Left hindlimb (tissue), 1 donor: ENCODE measurements at places on chromosomes 4 and X.

GRCh38 chr4:34193451-34194154, 2050.7 kb downstream of the ARAP2 start:
- no peak for DNase-seq

GRCh38 chrX:105543283-105543682, 279.1 kb upstream of the NRK start:
- no peak for DNase-seq

DNA sequence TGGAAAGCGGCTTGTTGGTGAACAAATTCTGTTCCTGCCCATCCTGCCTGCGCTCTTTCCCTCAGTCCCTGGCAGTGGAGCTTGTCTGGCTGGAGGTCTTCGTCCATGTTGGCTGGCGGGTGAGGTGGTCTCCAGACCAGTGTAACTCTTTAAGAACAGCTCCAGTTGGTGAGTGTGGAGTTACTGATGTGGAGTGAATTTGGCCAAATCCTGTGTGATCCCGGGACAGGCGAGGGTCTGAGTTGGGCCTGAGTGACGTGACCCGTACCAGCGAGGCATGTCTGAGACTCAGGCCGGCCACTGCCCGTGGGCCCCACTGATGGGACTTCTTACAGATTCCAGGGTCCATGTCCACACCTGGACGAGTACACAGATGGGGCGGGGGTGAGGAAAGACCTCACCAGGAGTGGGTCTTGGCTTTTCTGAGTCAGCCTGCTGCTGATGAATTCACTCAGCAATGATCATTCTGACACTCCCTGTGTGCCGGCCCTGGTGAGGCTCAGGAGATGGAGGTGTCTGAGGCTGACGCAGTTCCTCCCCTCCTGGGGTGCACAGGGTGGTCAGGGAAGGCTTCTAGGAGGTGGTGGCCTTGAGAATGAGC, 45.5 kb downstream of the PSAPL1 start:
- DNase-seq = peak; percentile 20

DNA sequence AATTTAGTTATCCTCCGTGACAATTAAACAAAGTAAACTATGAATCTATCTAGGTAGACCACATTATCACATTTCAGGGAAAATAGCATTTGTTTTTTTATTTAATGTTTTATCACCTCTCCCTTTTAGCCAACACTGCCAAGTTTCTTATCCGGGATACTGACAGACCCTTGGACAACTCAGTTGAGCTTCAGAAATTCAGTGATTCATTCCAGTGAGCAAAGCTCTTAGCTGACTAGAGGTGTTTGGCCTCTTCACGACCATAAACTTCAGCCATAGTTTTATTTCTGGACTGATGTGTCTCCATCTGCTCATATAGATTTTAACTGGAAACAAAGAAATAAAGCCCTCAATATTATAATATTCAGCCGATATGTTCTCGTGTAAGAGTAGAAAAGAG, 15.2 kb downstream of the SLITRK2 start:
- DNase-seq = no peak

DNA sequence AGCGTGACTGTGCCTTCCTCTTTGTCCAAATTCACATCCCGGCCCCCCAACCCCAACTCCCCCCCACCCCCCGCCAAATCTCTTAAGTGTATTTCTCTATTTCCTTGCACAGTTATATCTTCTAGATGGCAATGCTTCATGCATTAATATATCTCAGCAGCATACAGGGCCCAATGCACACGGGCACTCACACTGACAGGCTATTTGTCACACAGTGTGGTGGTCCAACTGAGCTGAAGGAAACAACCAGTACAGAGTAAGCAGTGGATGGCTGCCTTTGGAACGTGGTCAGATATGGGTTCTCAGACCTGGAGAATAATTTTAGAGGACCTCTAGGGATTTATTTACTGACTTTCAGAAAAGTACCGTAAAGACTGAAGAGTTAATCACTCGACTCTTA, 681 bp downstream of the EXOC1 start:
- DNase-seq = peak; percentile 26

- no peak for DNase-seq
Measured at GRCh38 chr4:76738086-76738931, 159.6 kb downstream of the SOWAHB start.

DNA sequence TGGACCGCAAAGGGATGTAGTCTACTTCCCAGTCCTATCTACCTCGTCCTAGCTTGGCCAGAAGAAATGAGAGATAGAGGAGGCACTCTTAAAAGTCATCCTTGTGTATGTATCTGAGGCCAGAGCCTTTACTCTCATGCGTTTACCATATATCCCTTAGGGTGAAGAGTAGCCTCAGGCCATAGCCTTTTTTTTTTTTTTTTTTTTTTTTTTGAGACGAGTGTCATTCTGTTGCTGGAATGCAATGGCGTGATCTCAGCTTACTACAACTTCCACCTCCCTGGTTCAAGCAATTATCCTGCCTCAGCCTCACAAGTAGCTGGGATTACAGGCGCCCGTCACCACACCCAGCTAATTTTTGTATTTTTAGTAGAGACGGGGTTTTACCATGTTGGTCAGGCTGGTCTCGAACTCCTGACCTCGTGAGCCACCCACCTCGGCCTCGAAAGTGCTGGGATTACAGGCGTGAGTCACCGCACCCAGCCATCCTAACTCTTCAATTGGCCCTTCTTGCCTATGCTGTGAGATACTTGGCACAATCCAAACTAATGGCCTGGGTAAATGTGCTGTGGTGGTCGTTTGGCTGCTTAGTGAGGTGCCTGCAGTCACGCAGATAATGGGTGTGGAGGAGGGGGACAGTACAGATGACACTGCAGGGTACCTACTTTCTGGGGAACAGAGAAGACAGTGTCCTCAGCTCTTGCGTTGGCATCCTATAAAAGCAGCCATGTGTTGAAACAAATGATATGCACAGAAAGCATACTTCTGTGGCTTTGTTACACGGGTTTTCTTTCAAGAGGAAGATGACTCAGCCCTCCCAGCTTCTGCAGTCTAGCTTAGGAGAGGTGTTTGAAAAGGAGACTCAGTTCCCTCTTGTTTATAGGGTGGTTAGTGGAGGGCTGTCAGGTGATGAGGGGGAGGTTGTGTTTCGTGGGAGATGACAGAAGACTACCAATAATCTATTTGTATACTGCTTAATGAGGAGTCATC, 10.4 kb upstream of the DGAT2L6 start:
- no peak for DNase-seq

DNA sequence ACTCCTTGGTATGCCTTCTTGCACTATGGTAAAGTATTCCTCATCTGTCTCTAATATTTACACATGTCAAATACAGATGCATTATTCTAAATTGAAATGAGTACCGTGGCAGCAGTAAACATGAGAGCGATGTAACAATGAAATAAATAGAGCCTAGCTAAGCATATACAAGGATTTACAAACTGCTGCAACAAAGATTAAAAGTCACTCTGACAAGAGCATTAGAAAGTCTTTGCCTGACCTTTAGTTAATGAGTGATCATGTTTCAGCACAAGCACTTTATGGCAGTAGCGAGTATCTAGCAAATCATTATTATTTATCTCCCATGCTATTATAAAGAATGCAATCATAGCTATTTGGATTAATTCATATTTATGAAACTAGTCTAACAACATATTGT, 547.0 kb upstream of the NDST4 start:
- no peak for DNase-seq
